ENCODE measurements at places on chromosomes 3 and 15.

GRCh38 chr3:17028363-17028762 is 143.6 kb downstream of the PLCL2 start:
- DNase-seq, result no peak

DNA sequence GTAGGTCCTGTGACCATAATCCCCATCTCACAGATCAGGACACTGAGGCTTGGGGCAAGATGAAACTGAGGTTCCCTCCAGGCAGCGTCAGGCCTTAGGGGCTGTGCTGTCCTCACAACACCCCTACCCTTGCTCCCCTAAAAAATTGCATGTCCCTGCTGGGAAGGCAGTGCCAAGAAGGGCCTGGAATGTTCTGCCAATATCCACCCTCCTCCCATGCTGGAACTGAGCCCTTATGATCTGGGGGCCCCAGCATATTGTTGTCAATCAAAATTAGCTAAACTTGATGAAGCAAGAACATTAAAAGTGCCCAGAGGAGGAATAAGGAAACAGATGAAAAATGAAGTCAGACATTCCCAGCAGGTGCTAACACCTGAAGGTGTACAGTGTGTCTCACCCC is 13.4 kb upstream of the RTP3 start:
- DNase-seq, result no peak

- peak; percentile 20 for DNase-seq
Measured at GRCh38 chr3:185151964-185152409, 873 bp downstream of the C3orf70 start.

- DNase-seq, result no peak
Measured at GRCh38 chr15:39124553-39125171, 456.2 kb upstream of the THBS1 start.

- DNase-seq, result no peak
Measured at GRCh38 chr3:172517859-172518466, 5.3 kb downstream of the TNFSF10 start.

GRCh38 chr3:33980252-33980651 is 181.8 kb downstream of the PDCD6IP start:
- DNase-seq, result no peak

DNA sequence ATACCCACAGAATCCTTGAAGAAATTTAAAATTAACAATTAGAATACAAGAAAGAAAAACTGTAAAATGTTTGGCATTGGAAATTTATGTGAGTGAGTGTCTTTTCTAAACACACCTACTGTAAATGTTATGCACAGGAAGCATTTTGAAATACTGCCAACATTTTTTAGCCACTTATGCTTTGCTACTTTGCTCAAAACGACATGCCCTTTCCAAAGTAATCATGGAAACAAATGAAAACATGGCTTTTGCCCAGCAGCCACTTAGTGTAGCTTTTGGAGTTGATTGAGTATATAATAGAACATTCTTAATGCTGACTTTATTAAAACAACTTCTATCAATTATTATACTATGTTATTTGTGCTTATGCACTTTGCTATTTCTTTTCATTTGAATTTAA is 823.0 kb downstream of the CADM2 start:
- DNase-seq, result no peak

- no peak for DNase-seq
Measured at GRCh38 chr15:56772868-56773639, 39.7 kb upstream of the ZNF280D start.

- no peak for DNase-seq
Measured at GRCh38 chr3:113532698-113533533, 561 bp downstream of the SIDT1 start.
